ENCODE measurements at places on chromosomes 13 and 19.
A peak's percentile ranks its signal among the peaks of the same experiment; 100 is the strongest.

- no peak for DNase-seq
These were observed 12.0 kb downstream of the CERS4 start for GRCh38 chr19:8221161-8221560.

GRCh38 chr19:29893606-29894284 is 48.3 kb upstream of the URI1 start:
- DNase-seq = no peak

DNA sequence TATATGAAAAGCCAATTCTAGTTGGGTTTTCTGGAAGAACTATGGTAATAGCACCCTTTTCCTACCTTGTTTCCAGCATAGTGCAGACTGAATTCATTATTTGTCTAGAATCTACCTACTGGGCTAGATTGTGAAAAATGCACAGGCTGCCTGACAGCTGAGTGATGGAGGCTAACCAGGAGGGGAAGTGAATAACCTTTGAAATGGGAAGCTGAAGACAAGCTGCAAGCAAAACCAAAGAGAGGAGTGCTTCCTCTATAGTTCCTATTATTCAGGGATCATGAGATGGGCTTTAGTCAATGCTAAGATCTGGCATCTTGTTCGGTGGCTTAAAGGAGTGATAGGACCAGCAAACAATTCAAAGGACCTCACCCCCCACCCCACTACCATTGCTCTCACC is 26.9 kb downstream of the MZT1 start:
- DNase-seq = no peak

GRCh38 chr19:46932346-46932745 is 71.5 kb downstream of the ARHGAP35 start:
- peak; percentile 41 for DNase-seq

DNA sequence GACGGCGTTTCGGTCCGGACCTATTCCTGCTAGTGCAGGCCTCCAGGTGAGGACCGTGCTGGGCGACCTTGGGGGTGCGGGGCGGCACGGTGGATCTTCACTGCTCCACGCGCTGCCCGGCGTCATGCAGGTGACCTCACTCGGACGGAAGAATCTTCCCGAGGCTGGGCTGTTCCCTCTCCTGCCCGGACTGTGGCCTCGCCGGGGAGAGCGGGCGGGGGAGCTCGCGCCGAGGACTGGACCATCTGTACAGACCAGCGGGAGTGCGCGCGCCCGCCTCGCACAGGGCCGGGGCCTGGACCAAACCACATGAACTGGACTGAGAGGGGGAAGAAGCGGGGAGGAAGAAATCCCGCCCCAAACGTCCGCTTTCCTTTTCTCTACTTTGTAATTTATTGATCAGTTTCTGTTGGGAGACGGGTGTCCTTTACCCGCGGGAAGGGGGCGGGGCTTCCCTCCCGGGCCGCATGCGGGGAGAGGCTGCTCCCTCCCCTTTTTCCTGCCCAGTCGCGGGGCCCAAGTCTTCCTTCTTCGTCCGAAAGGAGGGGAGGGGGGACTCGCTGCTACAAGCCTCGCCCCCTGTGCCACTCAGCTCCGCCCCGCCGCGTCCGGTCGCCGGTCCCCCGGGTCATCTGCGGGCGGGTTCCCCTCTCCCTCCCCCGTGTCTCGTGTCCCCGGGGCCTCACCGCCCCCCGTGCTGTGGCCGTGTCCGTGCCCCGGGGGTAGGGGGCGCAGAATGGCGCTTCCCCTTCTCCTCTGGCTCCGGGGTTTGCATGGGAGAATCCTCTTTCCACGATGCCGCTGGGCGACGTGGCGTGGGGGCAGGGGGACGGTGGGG is 4.9 kb downstream of the HRC start:
- DNase-seq = peak; percentile 92

GRCh38 chr19:17370026-17370587 is 7.0 kb downstream of the PLVAP start:
- peak; percentile 50 for DNase-seq

Measured in adipocyte (in vitro differentiated cells).